Activated CD8-positive, alpha-beta memory T cell treated with anti-CD3 and anti-CD28 coated beads for 1 hour (primary cell): ENCODE measurements at places on chromosomes 16 and 17.

DNA sequence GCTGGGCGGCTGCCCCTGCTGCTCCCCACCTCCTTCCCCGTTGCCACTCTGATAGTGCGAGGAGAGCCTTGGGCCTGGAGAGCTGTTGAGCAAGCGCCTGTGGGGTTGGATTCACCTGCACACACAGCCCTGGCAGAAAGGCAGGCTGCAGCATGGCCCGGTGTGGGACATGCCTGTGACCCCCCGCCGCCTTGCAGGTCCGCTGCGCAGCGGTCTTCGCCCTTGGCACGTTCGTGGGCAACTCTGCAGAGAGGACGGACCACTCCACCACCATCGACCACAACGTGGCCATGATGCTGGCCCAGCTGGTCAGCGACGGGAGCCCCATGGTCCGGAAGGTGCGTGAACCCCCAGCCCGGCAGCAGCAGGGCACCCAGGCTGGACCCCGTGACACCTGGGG is 106.8 kb upstream of the CHMP6 start:
- DNase-seq: no peak

GRCh38 chr16:4016658-4017057 is 99.6 kb downstream of the ADCY9 start:
- no peak for DNase-seq

DNA sequence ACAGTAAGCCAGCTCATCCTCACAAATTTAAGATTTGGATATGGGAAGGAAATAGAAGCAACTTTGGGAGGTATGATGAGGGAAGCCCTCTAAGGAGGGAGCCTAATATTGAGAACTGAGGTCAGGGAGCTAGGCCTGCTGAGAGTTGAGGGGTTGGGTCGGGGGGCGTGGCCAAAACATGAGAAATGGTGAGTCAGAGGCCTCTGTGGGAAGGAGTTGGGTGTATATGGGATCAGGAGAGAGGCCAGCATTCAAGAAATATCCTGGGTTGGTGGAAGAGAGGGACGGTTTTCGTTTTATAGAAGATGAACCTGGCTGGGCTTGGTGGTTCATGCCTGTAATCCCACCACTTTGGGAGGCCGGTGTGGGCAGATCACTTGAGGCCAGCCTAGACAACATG is 48.4 kb downstream of the CLEC16A start:
- DNase-seq: no peak

GRCh38 chr17:32731556-32732295 is 145.2 kb downstream of the MYO1D start:
- no peak for DNase-seq

GRCh38 chr17:68819465-68819864 is 135.7 kb downstream of the ABCA8 start:
- DNase-seq: no peak

DNA sequence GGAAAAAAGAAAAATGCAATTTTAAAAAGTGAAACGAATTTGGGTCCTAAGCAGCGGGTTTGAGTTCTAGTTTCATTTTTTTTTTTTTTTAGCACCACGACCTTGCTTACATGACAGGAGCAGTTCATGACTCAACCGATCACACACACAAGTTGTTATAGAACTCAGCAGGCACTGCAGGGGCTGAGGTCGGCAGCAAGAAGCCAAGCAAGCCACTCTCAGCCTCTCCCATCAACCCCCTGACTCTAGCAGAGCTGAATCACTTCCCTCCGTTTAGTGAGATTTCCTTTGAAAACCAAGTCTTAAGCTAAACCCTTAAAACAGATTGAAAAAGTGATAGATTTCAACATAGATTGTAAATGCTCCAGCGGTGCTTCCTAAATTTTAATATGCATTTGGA is 520.8 kb downstream of the HAPSTR1 start:
- DNase-seq: no peak

DNA sequence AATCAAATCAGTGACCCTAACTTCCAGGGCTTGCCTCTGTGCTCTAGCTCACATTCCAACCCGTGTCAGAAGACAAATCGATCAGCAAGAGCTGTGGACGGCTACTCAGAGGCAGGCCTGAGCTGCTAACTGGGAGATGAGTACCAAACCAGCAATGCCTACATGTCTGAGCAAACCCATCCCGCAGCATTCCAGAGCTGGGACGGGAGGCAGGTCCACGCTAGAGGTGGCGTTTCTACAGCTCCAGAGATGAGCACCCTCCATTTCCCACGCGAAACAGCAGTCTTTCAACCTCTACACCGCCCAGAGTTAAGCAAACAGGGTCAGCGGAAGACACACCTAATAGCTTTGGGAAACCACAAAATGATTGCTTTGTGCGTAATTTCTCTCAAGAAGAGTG is 6.5 kb downstream of the NXN start:
- DNase-seq: no peak

DNA sequence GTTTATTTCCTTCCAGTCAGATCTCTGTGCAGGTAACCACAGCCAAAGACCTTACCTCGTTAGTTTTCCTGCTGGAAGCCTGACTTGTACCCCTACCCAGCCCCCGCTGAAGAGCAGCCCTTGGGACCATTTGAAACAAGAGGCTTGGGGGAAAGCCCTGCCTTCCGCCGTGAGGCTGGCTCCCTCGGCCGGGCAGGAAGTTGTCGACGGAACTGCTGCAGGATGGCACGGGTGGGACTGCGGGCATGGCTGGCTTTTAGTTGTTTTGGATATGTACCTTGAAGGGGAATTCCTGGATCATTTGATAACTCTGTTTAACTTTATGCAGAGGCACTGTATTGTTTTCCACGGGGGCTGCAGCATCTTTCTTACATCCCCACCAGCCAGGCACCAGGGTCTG is 49.0 kb upstream of the ENDOV start:
- no peak for DNase-seq

GRCh38 chr17:76930107-76930506 is 61.9 kb downstream of the MGAT5B start:
- DNase-seq: no peak

DNA sequence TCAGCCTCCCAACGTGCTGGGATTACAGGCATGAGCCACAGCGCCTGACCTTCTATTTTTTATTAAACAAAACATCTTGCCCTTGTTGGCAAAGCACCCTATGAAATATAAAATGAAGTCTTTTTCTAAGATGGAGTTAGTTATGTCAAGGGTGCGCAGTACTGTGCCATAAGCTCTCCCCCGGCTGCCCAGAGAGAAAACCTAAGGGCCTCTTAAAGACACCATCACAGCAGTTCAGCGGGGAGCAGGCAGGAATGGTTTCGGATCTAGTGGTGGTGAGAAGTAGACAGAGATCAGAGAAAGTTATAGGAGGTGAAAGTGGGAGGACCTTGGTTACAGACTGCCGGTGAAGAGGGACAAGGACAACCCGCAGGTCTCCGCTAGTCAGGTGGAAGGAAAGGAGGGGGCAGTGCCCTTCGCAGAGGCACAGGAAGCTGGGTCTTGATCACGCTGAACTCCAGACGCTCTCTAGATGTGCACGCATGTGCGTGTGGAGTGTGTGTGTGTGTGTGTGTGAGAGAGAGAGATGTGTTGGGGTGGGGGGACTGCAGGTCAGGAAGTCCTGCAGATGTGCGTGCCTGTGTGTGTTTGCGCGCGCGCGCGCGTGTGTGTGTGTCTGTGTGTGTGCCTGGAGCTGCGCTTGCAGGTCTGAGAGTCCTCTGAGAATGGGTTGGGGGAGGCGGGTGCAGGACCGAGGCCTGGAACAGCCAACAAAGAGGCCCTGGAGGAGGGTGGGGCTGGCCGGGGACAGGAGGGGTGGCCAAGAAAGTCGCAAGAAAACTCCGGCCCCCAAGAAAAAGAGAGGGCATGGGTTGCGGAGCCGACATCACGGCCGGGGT is 748 bp upstream of the CMTM3 start:
- peak; percentile 50 for DNase-seq

DNA sequence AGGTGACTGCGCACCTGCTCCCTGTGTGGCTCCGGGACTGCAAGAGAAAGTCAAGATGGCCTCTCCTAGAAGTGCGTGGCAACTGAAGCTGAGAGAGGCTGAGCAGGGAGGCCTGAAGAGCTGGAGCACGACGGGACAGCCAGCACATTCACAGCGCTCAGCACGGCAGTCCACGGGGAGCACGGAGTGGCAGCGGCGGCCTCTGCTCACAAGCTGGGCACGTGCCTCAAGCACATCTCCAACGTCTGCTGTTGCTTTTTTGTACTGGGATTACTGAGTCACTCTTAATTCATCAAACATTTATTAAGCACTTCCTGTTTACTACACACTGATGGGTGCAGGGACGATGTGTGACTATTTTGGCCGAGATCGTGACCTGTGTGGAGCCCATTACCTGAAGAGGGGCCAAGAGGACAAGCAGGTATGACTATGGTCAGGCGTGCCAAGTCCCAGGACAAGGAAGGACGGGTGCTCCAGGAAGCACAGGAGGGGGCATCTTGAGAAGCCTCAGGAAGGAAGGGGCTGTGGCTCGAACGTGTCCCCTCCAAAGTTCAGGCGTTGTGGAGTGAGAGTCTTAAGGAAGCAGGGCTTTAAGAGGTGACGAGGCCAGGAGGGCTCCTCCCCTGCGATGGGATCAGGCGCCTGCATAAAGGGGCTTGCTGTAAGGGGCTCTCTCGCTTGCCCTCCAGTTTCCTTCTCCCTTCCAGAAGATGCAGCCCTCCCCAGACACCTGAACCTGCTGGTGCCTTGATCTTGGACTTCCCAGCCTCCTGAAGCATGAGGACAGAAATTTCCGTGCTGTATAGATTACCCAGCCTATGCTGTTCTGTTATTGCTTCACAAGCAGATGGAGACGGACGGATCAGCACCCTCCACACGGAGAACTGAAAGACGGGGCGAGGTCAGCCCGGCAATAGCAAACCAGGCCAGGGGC is 105.8 kb downstream of the ADCY9 start:
- DNase-seq: no peak

DNA sequence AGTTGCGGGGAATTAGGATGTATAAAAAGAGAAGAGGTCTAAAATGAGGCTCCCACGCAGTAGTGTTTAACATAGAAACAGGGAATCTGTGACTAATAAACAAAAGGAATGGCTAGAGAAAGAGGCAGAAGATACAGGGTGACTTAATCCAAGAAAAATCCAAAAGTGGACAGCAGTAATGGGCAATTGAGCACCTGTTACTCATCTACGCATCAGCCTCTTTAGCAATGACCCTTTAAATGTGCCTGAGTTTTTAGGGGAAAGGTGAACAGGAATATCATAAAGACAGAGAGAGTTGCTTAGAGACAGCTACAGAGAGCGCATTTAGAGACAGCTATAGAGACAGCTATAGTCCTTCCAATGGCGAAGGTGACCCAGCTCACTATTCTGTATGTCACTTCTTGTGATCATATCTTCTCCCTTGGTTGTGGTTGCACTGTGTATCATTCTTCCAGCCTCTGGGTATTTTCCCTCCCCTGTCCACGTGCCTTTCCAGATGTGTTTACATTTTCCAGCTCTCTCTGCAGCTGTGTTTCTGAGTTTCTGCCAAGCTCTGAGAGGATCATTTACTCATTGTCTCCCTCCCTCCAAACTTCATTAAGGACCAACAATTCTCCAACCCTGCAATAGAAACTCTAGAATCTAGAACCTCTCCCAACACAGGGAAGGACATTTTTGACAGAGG is 61.5 kb downstream of the MYOCD start:
- no peak for DNase-seq

DNA sequence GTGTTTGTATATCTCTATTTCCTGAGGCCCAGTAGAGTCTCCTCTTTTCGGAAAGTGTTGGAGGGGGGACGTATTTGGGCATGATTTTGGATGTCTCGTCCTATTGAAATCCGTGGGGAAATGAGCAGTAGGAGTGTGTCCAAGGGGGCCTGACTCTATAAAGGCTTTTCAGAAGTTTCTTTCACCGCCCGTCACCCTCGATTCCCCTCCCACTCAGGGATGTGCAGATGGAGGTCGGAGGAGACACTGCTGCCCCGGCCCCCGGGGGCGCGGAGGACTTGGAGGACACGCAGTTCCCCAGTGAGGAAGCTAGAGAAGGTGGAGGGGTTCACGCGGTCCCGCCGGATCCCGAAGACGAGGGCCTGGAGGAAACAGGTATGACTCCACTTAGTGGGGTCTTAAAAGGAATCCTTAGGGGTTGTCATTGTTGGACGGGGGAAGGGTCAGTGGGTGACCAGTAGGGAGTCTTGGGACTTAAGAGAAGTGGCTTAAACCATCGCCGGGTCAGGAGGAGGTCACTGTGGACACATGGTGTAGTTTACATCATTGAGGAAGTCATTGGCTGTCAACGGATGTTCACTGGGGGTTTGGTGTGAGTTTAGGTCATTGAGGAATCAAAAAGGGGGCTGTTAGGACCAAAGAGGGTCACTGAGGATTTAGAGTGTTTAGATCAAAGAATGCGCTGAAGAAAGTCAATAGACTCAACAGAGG is 424 bp downstream of the MON1B start:
- no peak for DNase-seq

- DNase-seq: no peak
Observed at GRCh38 chr17:68909066-68909465, 46.1 kb downstream of the ABCA8 start.

DNA sequence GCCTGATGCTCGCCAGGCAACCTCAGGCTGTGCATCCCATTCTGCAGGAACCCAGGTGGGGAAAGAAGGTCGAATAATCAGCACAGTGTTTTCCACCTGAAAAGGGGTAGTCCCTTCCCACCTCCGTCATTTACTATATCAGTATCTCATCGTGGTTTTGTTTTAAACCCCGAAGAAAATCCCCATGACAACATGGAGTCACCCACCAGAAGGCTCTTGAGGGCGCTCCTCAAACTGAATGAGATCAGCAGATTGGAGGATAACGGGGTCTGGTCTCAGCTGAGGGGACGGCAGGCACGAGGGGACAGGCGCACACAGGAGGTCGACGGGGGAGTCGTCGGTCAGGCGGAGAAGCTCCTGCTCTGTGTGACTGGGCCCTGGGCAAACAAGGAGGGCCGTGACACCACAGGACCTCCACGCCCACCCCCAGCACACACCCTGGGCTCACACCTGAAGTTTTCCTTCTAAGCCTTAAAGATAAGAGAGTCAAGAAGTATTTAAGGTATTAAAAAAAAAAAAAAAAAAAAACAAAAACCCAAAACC is 44.2 kb downstream of the MARF1 start:
- DNase-seq: no peak

GRCh38 chr17:80720610-80721577 is 176.3 kb downstream of the RPTOR start:
- peak; percentile 27 for DNase-seq

DNA sequence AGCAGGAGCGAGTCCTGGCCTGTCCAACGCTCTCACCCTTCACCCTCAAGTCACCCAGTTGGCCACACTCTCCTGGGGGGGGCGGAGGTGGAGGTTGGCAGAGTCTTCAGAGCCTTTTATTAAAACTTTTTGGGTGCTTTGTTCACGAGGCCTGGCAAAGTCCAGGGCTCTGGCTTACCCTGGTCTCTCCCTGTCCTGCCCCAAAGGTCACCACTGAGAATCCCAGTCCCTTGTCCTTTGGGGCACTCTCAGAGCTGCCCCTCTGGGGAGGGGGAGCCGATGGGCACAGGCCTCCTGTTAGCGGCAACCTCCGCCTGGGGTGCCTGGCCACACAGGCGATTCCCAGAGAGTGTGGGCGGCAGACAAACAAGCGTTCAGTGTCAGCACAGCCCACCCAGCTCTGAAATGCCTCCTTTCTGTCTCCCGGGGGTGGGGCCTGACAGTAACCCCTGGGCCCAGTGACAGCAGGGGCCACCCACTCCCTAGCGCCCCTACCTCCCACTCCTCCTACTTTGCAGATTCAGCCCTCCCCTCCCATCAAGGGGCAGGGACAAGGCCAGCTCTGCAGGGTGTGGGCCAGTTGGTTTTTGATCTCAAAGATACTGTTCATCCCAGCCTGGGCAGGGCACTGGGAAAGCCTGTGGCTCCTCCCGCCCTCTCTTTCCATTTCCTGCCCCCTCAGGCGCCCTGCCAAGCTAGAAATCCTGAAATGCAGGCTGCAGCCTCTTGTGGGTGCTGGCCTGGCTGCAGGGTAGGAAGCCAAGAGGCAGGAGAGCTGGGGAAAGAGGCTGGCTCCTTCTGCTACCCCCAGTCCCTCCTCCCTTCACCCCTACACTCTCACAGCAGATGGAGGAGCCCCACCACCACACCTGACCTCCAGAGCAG is 36.6 kb upstream of the EMP2 start:
- no peak for DNase-seq
